Naive thymus-derived CD8-positive, alpha-beta T cell (primary cell): ENCODE measurements at places on chromosomes 11 and 22.

GRCh38 chr11:59730896-59731565, 17.4 kb upstream of the OR10V1 start:
- H3K36me3 ChIP-seq: no peaks in the 10 kb centered on the region
- no peak overlapping the region for H3K27ac ChIP-seq
- H3K4me1 ChIP-seq: no peaks in the 10 kb centered on the region
- H3K27me3 ChIP-seq: no peaks in the 10 kb centered on the region

DNA sequence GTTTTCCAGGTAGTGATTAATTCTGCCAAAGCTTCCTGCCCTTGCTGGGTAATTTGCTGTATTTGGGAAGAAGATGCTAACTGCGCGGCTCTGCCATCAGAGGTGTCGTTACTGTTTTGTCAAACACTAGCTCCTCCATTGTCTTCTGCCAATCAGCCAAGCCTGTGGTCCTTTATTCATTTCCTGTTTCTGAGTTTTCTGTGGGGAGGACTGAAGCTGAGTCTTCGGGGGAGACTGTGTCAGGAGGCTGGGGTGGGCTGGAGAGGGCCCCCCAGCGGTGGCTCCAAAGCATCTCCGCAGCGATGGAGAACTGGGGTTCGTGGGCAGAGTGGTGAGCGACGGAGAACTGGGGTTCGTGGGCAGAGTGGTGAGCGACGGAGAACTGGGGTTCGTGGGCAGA, 322.9 kb upstream of the B3GAT1 start:
- no peaks in the 10 kb centered on the region for H3K4me1 ChIP-seq
- H3K36me3 ChIP-seq: no peaks in the 10 kb centered on the region
- no peak for DNase-seq
- H3K27ac ChIP-seq: no peak overlapping the region

- H3K36me3 ChIP-seq: no peaks in the 10 kb centered on the region
- no peak for DNase-seq
These were observed 1.8 kb downstream of the ST3GAL4 start for GRCh38 chr11:126357055-126357962.

GRCh38 chr22:44941207-44941606, 68.6 kb downstream of the PHF21B start:
- no peaks in the 10 kb centered on the region for H3K4me1 ChIP-seq
- H3K27ac ChIP-seq: no peak overlapping the region
- no peak for DNase-seq
- H3K36me3 ChIP-seq: no peaks in the 10 kb centered on the region
- no peak overlapping the region for H3K4me3 ChIP-seq

DNA sequence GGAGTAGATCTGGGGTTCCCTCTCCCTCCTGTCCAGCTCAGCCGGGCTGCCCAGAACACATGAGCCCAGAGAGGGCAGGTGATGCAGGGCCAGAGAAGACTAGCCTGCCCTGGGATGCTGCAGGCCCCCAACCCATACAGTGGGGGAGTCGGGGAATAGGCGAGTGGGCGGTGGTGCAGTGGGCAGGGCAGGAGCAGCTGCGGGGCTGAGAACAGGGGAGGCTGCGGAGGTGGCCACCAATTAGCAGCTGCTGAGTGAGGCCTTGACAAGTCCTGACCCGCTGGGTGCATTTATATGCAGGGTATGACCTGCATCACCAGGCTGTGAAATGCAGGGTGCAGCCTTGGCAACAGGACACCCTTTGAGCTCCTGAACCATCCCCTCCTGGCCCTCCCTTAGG, 43.1 kb downstream of the NFAM1 start:
- DNase-seq: no peak
- H3K27ac ChIP-seq: no peak overlapping the region
- no peaks in the 10 kb centered on the region for H3K27me3 ChIP-seq

- DNase-seq: no peak
- H3K4me1 ChIP-seq: no peaks in the 10 kb centered on the region
- H3K27ac ChIP-seq: no peak overlapping the region
- H3K4me3 ChIP-seq: no peak overlapping the region
These were observed 17.9 kb upstream of the FGF19 start for GRCh38 chr11:69721745-69722144.

GRCh38 chr11:113974741-113975470, at the start of gene HTR3A:
TSS of gene HTR3A (plus strand) at chr11:113975108. CDS start at chr11:113975326, 218 bp downstream.
- H3K4me3 ChIP-seq: no peak within 1 kb of the TSS
- H3K36me3 ChIP-seq: no peaks in the 10 kb centered on the region
- H3K27me3 ChIP-seq: peaks cover 10% of the 10 kb centered on the region
- DNase-seq: no peak
- no peak within 1 kb of the TSS for H3K27ac ChIP-seq
- H3K4me1 ChIP-seq: no peaks in the 10 kb centered on the region
